ENCODE measurements at places on chromosomes 3 and 15.

- DNase-seq = no peak
These were observed 123.6 kb downstream of the SLC25A26 start for GRCh38 chr3:66344391-66344811.

DNA sequence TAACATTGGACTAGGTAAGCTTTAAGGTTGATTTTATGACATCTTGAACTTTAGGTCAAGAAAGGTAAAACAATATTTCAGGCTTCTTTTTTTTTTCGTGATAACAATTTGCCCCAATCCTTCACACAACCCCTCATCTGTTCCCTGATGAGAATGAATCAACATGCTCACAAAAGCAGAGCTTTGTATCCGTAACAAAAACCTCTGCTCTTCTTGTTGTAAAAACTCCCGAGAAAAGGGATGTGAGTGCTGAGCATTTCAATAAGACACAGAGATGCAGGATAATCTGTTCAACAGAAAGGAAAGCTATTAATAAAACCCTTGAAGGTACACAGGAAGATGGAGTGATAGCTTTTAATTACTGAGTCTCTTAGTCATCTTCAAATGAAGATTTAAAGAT lies 94.3 kb downstream of the RAD18 start:
- no peak for DNase-seq

DNA sequence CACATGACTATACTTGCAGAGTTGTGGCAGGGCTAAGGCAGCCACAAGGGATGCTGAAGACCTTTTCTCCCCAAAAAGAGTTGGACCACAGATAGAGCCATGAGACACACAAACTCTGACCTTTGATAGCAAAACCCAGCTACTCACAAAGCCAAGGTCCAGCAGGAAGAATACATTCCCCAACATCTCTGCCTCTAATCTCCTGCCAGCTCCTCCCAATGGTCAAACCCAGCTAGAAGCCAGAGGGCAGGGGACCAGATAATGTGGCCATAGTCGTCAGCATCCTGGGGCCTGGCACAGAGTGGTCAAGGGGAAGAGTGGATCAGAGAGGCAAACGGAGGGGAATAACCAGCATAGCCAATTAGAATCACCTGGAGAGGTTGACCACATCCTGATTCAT lies 28.2 kb downstream of the SLC6A1 start:
- no peak for DNase-seq

DNA sequence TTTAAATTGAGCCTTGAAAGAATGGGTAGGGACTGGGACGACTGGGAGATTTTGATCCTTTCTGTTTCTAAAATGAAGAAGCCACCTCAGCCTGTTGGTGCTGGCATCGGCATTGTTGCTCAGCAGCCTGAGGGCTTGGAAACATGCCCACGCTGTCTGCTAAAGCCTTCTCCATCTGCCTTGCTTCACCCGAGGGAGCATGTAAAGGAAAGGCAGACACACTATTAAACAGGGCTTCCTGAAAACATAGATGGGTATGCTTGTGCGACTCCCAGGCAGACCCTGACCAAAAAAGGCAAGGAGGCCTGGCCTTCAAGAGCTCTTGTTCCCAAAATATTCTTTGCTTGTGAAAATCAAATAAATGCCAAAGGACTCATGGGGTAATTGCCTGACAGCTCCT lies 84.2 kb upstream of the SLC4A7 start:
- DNase-seq = no peak

DNA sequence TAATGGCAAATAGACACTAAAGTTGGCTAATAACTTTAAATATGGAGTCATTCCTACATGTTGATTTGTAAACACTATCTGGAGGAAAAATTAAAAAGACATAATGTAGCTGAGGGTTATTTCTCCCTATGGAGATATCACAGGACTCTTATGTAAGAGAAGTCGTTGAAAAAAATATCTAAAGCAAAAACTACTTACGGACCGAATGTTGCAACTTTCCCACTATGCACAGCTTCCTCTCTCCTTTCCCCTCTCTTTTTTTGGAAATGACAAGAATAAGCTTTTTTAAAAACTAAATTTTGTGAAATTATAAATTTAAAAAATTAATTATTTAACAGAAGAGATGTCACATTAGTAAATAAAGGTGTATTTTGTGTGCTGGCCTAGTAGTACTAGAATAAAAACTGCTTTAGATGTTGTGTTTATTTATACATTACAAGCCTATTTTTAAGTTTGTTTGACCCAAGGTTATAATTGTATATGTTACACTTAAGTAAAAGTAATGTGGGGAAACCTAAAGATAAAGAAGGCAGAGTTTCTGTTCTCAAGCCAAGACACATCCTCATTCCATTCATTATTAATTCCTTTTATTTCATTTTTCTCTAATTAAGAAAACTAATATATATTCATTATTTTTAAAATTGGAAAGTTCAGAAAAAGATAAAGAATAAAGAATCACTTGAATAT lies 20.7 kb upstream of the PPARG start:
- no peak for DNase-seq

DNA sequence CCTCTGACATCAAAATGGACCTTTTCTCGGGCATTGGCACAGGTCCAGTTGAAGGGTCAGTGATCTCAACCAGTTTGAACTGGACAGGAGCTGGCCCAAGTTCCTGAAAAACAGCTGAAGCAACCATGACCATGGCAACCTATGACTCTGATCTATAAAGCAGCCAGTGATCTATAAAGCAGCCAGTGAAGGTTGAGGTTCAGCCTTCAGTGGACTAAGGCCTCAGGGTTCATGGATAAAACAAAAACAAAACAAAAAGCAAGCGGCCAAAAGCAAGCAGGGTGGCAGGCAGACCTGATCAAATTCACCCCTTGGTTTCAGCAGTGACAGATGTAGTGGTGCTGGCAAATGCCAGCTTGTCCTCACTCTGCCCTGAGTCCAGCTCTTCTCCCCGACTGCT lies 10.0 kb upstream of the CHRNB4 start:
- DNase-seq = no peak

- DNase-seq = no peak
These were observed 201.5 kb downstream of the SOX2 start for GRCh38 chr3:181913254-181913653.

DNA sequence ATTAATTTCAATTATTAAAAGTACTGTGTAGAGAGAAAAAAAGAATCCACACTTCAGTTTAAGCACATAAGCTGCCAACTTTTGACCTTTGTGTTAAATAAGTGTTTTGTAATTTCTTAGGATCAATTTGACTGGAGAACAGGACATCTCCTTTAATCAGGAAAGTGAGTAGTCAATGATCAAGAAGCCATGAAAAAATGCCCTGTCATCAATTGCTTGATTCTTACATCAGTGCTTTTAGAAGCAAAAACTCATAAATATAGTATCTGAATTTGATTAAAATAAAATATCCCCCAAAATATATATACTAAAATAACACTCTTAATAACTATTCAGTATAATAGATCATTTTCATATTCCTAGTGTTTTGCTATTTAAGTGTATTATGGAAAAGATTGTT lies 409.0 kb downstream of the TAFA4 start:
- DNase-seq = no peak

GRCh38 chr15:66198757-66199156 lies 54.8 kb downstream of the MEGF11 start:
- no peak for DNase-seq

DNA sequence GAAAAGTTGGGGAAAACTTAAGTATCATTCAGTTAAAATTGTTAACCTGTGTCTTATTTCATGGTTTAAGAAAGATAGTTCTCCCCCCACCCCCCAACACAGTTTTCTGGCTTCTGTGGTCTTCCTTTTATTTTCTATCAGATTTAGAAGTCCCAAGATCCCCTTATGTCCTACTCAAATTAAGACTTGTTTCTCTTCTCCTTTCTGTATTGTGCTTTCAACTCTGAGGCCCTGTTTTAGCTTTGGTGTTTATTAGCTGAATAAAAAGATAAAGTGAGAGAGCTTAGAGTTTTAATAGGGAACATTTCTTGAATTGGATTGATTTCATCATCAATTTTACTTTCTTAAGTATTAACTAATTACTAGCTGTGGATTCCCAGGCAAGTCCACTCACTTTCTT lies 62.6 kb downstream of the AKAP13 start:
- no peak for DNase-seq

DNA sequence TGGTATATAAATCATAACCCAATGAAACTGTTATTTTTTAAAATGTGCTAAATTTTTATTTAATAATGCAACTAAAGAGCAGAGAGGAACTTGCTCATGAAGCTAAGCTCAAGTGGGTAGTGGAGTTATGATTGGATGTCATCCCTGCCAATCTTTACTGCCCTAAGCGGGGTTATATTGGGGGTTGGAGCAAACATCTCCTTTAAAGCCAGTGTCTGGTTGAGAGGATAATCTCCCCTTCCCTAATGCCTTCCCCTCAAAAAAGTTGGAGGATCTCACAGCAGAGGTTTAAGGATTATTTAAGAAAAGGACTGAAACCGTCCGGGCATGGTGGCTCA lies 32.1 kb upstream of the CLASP2 start:
- no peak for DNase-seq

GRCh38 chr3:85148036-85148435 lies 189.2 kb downstream of the CADM2 start:
- DNase-seq = no peak

GRCh38 chr3:51947215-51947900 lies 5.2 kb downstream of the PARP3 start:
- no peak for DNase-seq

GRCh38 chr15:44596511-44597010 lies 59.6 kb downstream of the EIF3J start:
- DNase-seq = no peak

DNA sequence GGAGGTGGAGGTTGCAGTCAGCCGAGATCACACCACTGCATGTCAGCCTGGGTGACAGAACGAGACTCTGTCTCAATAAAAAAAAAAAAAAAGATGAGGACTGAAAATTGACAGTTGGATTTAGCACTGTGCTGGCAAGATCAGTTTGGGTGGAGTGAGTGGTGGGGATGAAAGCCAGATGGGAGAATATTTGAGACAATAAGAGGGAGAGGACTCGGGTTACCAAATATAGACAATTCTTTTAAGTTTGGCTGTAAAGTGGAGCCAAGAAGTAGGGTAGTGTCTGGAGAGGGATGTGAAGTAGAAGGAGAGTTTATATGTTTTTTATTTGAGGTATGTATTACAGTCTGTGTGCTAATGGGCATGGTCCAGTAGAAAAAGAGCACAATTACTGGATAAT lies 20.4 kb downstream of the TMOD3 start:
- no peak for DNase-seq

- DNase-seq = no peak
These were observed 48.5 kb downstream of the PTH1R start for GRCh38 chr3:46926039-46926438.

GRCh38 chr3:27613846-27614500 lies 108.2 kb downstream of the EOMES start:
- no peak for DNase-seq

- DNase-seq = no peak
These were observed 13.9 kb downstream of the CDAN1 start for GRCh38 chr15:42723068-42723467.

DNA sequence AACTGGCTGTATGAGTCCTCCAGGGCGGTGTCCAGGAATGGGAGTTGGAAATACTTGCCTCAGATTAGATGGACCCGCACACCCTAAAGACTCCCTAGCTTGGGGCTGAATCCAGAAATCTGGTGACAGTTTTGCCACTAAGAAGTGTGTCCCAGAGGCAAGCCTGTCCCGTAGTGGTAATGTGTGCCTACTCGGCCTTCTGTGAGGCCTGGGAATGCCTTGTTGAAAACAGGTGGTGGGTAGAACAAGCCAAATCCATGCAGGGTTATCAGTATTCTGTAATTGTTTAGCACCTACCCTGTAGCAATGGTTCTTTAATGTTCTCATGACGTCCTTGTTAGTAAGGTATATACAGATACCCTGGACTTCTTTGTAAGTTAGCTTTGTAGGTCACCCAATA lies 1.6 kb downstream of the C3orf52 start:
- no peak for DNase-seq

GRCh38 chr3:100086401-100086800 lies 27.9 kb downstream of the FILIP1L start:
- no peak for DNase-seq

DNA sequence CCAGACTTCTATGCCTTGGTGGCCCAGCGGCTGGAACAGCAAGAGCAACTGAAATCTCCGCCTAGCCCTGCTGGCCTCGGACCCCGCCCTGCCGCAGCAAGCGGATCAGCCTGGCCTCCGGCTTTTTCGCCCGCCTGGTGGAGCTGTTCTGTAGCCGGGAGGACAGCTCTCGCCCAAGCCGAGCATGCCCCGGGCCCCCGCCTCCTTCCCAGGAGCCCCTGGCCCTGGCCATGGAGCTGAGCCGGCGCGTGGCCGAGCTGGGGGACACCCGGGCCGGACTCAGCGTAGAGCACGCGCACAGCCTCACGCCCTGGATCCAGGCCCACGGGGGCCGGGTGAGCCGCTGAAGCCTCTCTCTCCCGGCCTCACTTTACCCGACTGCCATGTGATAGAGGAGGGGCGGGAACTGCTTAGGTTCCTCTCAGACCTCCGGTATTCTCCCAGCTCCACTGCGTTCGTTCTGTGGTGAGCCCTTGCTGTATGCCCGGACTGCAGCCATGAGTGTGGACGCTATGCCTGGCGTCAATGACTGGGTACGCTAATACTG lies 24.1 kb upstream of the MRPL3 start:
- DNase-seq = peak; percentile 86

DNA sequence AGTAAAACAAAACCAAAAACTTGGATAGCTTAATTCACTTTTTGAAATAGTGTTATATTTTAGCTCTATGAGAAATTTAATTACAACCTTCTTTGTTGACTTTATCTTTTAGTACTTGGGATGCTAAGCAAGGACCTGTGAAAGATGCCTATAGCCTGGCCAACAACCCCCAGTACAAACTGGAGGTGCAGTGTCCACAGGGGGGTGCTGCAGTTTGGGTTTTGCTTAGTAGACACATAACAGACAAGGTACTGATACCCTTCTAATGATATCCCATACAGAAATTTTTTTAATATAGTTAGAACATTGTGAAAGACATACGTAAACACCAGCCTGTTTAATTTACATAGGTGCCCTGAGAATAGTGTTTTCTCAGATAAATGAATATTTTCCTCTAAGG lies 35.3 kb downstream of the CAPN7 start:
- peak; percentile 51 for DNase-seq

DNA sequence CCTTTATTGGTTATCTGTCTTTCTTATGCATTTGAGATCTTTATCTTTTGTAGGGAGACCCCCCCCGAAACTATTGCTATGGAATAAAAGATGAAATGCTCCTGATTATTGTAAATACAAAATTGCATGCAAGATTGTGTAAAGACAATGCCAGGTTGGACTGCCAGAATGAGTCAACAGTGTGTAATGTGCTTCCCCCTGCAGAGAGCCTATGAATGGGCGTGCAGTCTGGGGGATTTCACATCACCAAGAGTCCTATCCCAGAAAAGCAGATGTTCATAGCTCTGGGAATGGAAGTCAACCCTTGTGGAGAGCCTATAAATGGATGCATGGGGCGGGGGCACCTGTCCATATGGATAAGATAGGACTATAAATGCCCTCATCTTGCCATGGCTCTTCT lies 584.3 kb downstream of the NSUN3 start:
- no peak for DNase-seq

- DNase-seq = no peak
These were observed 63.6 kb downstream of the PROS1 start for GRCh38 chr3:93910097-93910496.

GRCh38 chr3:134721214-134721613 lies 70.4 kb upstream of the KY start:
- no peak for DNase-seq

GRCh38 chr3:50605901-50606326 lies 5.7 kb downstream of the CISH start:
- DNase-seq = no peak

GRCh38 chr15:43932907-43933306 lies 106.1 kb downstream of the WDR76 start:
- DNase-seq = no peak

GRCh38 chr3:52245322-52246263 lies at the start of gene PPM1M:
Gene PPM1M, plus strand, starts transcription at chr3:52245759. Its CDS starts 66 bp downstream, at chr3:52245825.
- DNase-seq = peak; percentile 95

Data from H7 (cell line).